Activated naive CD4-positive, alpha-beta T cell treated with anti-CD3 and anti-CD28 coated beads, Interleukin-2, amount 10 ng/mL, durations not matched to agents 7 days and 5 days (primary cell): ENCODE measurements at places on chromosomes 6 and 20.
A peak's percentile ranks its signal among the peaks of the same experiment; 100 is the strongest.

DNA sequence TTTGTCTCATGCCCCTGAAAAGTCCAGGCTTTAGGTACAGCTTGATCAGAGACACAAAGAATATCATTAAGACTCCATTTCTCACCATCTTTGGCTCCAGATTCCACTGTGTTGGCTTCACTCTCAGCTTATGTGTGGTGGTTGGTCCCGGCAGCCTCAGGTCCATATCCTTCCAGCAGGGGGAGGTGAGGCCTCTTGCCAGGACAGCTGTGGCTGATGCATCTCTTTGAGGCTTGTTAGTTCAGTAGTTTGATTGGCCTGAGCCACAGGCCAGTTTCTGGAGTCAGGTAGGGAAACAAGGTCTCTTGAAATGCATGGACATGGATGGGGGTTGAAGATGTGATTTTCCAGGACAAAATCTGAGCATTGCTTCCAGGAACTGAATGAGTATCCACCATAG is 62.4 kb downstream of the JAG1 start:
- DNase-seq, result no peak

- DNase-seq, result no peak
Observed at GRCh38 chr20:50332491-50332980, 141.9 kb downstream of the CEBPB start.

DNA sequence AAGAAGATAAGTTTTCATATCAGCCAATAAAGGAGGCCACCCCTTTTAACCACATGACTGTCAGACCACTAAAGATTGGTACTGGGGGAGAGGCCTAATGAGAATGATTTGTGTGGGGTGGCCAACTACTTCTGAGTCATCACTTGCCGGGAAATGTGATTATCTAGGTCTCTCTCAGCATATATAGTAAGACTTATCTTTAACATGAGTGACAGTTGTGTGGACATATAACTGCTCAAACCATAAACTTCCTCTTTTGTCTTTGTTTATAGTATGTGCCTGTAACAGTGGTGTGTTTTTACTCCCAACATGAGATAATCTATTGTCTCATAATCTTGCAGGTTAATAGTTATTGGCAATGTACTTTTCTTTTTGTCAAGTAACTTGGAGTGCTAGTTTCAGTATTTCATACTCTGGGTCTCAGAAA is 312.4 kb downstream of the CDKAL1 start:
- no peak for DNase-seq

DNA sequence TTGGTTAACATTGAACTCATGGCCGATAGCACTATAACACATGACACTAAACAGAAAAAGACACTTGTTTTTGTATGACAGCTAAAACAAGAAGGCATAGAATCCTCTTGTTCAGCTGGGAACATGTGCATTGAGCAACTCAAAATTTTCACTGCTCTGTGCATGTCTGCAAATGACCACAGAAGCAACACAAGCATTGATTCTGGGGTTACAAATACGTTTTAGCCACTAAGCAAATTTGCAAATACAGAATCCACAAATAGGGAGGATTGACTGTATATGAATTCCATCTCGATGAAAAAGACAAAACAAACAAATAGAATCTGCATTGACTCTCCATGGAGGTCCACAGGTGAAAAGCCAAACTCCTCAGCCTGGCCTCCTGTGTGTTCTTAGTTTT is 31.7 kb downstream of the C6orf132 start:
- DNase-seq, result no peak

GRCh38 chr6:12709556-12710232 is 6.9 kb upstream of the PHACTR1 start:
- no peak for DNase-seq

DNA sequence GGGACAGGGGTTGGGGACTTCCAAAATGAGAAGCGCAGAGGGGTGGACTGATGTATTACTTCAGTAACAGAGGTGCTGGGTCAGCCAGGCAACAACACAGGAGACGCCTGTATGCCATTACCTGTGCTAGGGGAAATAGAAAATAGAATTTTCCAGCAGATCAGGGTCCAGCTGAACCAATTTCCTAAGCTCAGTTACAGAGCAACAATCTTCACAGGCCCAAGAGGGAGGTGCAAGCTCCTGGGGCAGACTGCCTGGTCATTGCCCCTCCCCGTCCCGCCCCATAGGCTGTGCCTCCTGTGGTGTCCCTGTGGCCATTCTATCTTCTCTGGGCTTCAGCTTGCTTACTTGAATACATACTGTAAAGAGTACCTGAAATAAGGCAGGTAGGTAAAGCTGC is 3.7 kb downstream of the KCNK5 start:
- DNase-seq, result no peak

DNA sequence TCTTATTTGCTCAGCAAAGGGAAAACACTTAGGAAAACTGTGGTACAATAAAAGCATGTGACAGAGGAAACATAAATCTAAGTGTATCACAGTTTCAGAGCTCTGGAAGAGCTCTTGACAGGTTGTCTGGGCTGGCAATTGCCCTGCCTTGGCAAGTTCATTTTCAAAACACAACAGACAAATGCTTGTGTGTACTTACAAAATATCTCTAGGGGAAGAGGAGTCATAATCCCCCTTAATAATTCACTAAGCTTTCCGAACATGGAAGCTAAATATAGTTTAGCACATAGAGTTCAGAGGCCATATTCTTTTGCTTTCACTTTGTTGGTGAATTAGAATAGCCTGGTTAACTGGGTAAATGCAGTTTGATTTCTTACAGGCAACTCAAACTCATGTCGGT is 211.6 kb upstream of the THEMIS start:
- no peak for DNase-seq

DNA sequence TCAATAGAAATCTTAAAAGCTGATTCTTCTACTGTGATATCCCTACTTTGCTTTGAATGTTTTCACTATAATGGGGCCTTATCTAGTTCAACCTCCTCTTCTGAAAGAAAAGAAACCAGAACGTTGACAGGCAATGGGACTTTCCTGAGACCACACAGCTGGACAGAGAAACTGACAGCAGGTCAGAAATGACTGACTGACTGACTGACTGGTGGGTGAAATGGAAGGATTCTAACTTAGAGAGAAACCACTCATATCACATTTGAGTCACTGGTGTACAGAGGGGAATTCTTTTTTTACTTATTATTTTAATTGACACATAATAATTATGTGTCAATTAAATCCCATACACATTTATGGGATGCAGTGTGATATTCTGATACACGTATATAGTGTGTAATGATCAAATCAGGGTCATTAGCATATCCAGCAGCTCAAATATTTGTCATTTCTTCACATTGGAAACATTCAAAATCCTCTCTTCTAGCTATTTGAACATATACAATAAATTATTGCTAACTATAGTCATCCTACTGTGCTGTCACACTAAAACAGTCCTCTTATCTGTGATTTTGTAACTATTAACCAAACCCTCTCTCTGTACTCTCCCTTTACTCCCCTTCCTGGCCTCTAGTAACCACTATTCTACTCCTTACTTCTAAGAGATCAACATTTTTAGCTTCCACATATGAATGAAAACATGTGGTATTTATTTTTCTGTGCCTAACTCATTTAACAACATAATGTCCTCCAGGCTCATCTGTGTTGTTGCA is 64.8 kb upstream of the NRSN1 start:
- DNase-seq, result no peak

GRCh38 chr20:50794181-50794845 is 548 bp upstream of the BCAS4 start:
- DNase-seq, result no peak

DNA sequence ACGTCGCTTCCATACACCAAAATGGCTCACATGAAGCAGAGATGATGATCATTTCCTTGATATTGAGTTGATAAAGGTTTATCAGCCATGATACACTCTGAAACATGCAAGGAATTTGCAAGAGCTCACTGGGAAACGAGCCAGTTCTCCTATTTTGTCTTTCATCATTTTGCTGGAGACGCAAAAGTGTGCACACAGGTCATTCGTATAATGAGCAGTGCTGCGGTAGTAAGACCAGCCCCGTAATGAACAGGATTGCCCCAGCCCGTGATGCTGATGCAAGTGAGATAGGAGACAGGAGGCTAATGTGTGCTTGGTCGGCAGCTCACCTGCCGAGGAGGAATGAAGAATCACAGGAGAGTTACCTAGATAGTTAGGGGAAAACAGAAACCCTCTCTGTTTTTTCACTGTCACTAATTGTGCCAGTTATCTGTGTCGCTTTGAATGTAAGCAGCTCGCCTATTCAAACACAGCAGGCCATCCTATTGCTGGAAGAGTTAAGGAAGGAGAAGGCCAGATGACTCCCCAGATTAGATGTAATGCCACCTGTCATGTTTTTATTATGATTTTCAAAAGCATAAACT is 391.8 kb downstream of the SAMD5 start:
- no peak for DNase-seq

DNA sequence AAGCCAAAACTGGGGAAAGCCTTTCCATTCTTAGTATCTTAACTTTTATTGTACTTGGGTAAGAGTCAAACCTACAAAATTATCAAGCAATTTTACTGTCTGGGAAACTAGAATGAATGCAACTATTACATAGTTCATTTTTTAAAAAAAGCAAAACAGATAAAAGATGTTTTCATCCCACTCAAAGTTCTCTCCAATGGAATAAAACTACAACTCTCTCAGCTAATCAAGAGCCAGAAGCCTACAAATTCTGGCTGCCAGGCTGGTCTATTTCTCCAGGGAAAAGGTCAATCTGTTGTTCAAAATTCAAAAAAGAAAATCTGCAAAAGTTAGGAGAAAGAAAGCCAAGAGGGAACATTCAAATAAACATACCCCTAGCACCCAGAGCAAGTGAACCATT is 56.2 kb downstream of the COL12A1 start:
- DNase-seq, result no peak

DNA sequence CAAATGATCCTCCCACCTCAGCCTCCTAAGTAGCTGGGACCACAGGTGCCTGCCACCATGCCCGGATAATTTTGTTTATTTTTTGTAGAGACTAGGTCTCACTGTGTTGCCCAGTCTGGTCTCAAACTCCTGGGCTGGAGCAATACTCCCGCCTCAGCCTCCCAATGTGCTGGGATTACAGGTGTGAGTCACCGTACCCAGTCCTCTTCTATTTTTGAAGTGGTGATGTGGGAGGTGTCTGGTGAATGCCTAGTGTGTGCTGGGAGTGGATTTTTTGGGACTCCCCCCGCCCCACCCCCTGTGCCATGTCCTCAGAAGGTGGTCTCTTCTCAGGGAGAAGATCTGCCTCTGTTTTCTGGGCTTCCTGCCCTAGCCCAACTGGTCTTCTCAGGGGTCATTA is 47.9 kb upstream of the CLDN20 start:
- DNase-seq, result no peak

- DNase-seq, result no peak
Observed at GRCh38 chr20:29878777-29879442, 1378.6 kb upstream of the DEFB115 start.

GRCh38 chr20:3121271-3121911 is 36.9 kb upstream of the AVP start:
- peak; percentile 58 for DNase-seq

DNA sequence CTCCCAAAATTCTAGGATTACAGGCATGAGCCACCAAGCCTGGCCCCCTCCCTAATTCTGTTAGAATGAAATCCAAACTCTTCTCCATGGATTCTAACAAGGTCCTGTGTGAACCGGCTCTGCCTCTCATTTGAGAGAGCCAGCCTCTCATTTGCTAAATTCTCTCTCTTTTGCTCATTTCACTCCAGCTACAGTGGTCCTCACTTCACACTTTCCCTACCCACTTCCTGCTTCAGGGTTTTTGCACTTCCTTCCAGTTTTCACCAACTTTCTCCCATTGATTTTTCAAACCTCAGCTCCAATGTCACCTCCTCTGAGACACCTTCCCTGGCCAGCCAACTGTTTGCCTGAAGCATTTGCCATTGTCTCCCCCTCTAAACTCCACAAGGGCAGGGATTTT is 5.1 kb downstream of the COX4I2 start:
- no peak for DNase-seq

GRCh38 chr6:3631877-3632276 is 119.6 kb downstream of the PXDC1 start:
- DNase-seq, result no peak

- no peak for DNase-seq
Observed at GRCh38 chr6:77987035-77987384, 334.2 kb downstream of the MEI4 start.

GRCh38 chr6:27816906-27817305 is 95.3 kb downstream of the OR2B2 start:
- DNase-seq, result no peak

DNA sequence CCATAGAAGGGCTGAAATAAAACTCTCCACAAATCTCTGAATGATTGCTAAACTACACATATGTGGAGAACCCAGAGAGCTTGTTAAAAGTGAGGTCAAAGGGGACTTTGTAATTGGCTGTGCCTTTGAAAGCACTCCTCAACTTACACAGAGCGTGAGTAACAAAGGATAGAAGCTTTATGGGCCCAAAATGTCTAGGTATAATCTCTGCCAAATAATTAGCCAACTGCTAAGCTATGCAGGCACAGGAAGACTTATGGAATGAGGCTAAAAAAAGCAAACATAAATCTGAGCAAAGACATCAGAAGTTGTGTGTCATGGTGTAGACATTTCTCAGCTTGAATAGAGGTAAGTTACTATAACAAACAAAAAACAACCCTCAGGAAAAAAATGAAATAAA is 23.3 kb upstream of the UST start:
- DNase-seq, result no peak

GRCh38 chr6:16819752-16820151 is 58.5 kb upstream of the ATXN1 start:
- no peak for DNase-seq

GRCh38 chr6:158860279-158860865 is 41.2 kb upstream of the EZR start:
- no peak for DNase-seq

DNA sequence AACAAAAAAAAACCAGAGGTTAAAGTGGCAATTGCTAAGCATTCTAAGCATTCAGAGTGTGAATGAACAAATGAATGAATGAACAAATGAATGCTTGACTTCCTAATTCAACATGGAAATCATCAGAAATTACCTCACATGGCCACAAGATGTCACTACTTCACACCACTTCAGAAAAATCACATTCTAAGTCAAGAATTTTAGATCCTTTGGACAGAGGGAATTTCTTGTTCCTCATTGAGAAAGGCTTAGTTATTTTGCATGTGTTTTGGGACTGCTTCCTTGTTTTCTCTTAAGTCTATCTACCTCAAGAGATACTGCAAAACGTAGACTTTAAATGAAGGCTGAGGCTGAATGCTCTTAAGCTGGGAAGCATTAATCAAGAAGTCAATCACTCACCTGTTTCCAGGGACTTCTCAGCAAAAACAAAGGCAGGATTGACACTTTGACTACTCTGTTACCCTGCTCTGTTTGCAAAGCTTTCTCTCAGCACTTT is 120.2 kb downstream of the MBOAT1 start:
- no peak for DNase-seq

GRCh38 chr6:128432394-128432793 is 88.0 kb downstream of the PTPRK start:
- no peak for DNase-seq

- no peak for DNase-seq
Observed at GRCh38 chr6:127954082-127954481, 53.2 kb upstream of the THEMIS start.

GRCh38 chr20:20366876-20367574 is 879 bp upstream of the INSM1 start:
- DNase-seq, result no peak
